Stimulated activated CD8-positive, alpha-beta memory T cell treated with anti-CD3 and anti-CD28 coated beads, Interleukin-12 subunit alpha, Interleukin-12 subunit beta, amount 100 ng/mL, for 4 hours (primary cell): ENCODE measurements at places on chromosomes 1 and 21.

GRCh38 chr1:81458186-81458585 is 342.5 kb upstream of the ADGRL2 start:
- DNase-seq = no peak

- no peak for DNase-seq
Observed at GRCh38 chr1:197622371-197622770, 152.9 kb downstream of the DENND1B start.

DNA sequence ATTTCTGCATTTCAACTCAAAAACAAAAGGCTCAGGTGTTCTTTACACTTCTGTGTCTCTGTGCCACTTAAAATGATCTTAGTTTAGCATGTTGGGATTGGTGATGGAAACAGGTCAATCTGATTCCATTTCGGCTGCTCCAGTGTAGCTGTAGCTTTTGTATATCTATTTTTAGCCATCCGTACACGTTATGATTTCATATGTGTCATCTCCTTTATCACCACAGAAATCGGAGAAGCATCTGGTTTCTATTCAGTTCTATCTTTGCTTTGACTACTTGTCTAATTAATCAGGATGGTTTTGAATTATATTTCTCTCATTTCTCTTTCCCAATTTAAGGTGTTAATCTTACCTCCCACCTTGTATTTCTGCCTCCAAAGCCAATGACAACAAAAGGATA is 41.1 kb downstream of the RGS21 start:
- DNase-seq = no peak

DNA sequence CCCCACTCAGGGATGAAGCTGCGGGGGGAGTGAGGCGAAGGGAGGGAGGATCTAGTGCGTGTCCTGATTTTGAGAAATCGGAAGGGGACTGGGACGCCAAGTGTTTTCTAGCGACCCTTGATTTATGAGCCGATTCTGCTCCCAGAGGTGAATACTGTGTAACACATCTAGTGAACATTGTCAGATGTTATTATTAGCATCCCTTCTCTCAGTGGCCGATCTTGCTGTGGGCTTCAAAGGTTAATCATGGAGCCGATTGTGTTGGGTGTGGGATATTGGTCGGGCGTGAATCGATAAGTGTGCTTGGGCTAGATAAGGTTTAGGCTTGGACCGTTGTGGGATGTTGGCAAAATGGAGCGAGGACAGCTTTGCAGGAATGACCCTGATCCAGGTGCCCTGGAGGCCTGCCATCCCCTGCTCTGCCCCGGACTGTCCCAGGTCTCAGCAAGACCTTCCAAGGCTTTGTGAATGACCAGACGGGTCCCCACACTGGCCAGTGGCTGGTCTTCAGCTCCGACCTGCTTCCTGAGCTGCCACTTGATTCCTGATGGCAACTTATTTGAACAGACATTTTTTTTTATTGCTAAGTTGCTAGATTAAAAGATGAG is 2.2 kb downstream of the AJAP1 start:
- DNase-seq = no peak

DNA sequence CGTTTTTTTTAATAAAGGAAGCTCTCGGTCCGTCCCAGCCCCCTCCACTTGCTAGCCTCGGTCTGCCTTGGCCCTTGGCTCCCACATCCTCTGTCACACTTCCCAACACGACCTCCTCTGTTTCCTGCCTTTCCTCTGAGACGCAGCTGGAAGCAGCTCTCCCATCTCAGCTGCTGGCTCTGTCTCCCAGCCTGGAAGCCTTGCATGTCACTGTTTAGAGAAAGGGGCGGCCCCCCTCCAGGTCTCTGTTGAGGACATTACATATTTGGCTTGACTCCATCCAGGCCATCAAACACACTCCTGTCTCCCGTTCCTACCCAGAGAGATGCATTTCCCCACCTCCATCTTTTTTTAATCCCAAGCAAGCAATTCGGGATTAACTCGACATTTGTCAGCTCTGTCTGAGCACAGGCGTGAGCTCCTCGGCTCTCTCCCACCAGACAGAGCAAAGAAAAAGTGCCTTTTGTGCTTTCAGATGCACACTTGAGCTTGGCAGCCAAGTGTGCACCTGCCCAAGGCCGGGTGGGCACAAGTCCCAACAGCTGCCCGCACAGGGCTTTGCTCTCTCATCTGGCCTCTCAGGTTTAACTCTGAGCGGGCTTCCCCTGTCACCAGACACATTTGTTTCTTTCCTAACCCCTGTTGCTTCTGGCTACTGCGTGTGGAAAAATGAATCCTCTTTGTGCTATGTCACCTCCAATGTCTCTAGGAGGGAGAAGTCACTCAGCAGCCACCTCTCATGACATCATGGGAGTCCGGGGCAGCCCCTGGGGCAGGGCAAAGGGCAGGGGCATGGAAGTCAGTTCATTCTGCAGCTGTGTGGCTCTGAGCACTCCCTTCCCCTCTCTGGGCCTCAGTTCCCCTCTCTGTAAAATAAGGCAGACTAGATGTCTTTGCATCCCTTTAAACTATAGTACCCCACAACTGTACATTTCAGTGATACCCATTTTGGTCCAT is 108.3 kb downstream of the KCND3 start:
- DNase-seq = no peak

GRCh38 chr1:92817986-92818764 is 13.7 kb upstream of the RPL5 start:
- no peak for DNase-seq

- no peak for DNase-seq
Observed at GRCh38 chr1:113321771-113322387, 68.4 kb upstream of the MAGI3 start.

GRCh38 chr1:65704318-65704717 is 88.4 kb upstream of the PDE4B start:
- no peak for DNase-seq

DNA sequence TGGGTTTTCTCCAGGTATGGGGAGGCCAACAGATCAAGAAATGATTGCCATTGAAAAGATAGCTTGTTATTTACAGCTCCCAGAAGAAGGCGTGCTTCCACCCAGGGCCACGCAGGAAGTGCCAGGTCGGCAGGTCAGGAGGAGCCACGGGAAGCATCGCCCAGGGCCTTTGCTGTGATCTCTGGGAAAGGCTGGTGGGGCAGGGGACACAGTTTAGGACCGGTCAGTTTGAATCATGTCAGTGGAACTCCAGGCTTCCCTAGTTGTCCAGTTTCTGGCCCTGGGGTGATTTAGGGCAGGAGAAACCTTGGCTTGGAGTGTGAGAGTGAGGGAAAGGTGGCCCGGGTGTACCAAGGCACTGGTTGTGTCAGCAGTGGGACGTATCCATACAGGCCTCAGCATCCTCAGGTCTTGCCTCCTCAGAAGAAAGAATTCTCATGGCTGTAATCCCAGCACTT is 11.4 kb downstream of the PLA2G5 start:
- DNase-seq = no peak

DNA sequence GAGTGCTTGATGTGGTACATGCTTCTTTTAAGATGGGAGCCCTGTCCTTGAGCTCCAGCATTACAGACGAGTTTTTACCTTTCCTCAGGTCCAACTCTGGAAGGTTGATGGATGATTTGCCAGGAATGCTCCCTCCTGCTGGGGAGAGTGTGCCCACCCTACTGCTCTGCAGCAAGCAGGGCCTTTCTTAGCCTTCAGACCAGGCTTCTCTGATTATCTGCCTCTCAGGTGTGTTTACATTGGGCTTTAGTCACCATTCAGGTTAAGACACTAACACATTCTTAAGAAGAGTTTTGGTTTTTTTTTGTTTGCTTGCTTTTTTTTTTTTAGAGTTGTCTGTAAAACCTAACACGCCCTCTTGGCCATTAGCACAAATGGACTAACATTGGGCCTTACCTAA is 301.8 kb downstream of the KCNT2 start:
- no peak for DNase-seq

GRCh38 chr1:204348722-204349121 is 11.0 kb downstream of the PLEKHA6 start:
- DNase-seq = no peak

DNA sequence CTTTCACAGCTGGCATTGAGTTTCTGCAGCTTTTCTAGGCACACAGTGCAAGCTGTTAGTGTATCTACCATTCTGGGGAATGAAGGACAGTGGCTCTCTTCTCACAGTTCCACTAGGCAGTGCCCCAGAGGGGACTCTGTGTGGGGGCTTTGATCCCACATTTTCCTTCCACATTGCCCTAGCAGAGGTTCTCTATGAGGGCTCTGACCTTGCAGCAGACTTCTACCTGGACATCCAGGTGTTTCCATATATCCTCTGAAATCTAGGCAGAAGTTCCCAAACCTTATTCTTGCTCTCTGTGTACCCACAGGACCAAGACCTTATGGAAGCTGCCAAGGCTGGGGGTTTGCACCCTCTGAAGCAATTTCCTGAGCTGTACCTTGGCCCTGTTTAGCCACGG is 2.4 kb upstream of the IFI44 start:
- no peak for DNase-seq

GRCh38 chr1:25867210-25867991 is 8.1 kb downstream of the PAQR7 start:
- no peak for DNase-seq

- no peak for DNase-seq
Observed at GRCh38 chr1:25621876-25622275, 5.3 kb downstream of the MAN1C1 start.

DNA sequence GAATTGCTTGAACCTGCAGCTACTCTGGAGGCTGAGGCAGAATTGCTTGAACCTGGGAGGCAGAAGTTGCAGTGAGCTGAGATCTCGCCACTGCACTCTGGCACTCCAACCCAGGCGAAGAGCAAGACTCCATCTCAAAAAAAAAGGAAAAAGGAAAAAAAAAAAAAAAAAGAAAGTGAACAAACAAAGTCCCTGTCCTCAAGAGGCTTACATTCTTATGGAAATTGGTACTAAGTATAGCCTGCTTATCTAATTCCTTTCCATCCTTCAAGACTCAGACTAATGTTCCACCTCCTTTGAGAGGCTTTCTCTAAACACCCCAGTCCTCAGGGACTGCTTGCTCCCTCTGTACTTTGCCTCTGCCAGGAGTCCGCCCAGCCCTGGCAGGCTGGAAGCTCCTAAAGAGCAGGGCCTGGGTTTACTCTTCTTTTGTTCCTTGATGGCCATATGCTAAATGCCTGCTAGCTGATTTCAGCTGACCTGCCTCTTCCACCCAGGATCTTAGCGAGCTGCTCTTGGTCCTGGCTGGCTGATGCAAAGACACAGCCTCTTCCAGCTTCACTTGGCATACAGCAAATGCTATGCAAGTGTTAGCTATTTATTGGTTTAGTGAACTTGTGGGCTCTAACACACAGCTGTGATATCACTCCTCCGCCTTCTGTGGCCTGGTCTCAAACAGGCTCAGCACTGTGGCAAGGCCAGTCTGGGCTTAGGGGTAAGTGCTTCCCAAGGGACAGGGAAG is 9.8 kb downstream of the SLC9A1 start:
- DNase-seq = no peak

DNA sequence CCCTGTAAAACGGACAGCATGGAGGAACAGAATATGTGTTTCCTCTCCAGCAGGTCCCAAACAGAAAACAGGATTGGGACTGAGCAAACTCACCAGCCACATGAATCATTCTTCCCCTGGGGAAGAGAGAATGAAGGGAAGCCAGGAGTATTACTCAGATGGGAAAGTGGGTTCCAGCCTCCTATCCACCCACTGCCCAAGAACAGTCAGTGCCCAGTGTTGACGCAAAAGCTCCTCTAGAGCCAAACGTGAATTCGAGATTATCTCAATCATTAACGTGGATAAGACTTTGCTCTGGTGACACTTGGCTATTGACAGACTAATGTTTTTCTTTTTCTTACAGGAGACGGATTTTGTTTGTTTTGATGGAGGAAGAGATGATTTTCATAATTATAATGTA is 9.3 kb downstream of the MIA3 start:
- no peak for DNase-seq

GRCh38 chr1:204692325-204692840 is 6.8 kb upstream of the LRRN2 start:
- no peak for DNase-seq

- no peak for DNase-seq
Observed at GRCh38 chr1:100249155-100249536, 488 bp downstream of the DBT start.

DNA sequence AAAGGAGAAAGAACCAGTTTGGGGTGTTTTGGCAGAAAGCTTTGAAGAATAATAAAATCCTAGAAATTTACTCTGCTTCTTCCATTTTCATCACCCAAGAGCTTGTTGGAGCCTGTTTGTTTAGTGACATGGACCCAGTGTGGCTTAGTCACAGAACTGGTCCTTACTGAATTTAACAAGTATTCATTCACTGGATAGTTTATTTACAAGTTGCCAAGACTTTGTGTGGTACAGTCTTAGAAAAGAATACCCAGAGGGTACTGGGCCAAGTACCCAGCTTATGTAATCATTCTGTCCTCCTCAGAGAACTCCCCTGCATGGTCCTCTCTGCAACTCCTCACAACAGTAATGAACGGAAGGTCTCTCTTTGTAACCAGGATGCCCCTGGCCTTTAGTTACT is 16.4 kb downstream of the RAB4A start:
- DNase-seq = no peak

DNA sequence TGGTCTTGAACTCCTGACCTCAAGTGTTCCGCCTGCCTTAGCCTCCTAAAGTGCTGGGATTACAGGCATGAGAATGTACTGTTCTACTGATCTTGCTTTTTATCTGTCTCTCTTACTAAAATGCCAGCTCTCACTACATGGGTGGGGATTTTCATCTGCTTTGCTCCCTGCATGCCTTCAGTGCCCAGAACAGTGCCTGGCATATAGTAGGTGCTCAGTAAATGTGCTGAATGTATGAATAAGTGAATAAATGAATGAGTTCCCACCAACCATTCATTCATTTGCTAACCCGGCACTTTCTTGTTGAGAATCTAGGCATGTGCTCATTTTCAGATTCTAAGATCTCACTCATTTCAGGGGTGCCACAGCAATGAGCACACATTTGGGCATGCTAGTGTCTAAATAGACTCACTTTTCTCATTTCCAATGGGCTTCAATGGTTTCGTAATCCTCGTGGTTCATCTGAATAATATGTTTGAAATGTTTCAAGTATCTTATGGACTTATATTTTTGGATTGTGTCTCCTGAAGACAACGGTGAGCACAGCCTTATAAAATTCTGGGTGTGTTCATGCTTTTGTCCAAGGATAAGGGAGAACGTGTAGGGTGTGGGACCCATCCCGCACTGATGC is 7.6 kb downstream of the DHRS3 start:
- DNase-seq = no peak

DNA sequence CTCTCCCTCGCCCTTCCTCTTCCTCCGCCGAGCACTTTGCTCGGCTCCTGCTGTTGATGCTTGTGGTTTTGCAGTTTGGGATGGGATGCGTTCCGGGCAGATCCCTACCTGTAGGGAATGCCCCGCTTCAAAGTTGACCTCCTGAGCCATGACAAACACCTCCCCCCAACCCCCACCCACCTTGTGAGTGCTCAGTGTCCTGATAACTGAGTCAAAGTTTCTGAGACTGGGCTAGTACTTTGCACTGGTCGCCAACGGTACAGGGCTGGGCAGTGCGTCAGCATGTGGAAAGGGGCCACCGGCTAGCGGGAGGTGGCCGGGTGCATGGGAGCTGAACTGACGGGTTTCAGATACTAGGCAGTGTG is 771 bp downstream of the RABGAP1L start:
- DNase-seq = no peak
